ENCODE measurements at places on chromosomes 6 and 20. TPM values are rescaled to one million over a fixed set of nuclear protein-coding genes. Genes with fewer than 3 reads are reported as not detected.

DNA sequence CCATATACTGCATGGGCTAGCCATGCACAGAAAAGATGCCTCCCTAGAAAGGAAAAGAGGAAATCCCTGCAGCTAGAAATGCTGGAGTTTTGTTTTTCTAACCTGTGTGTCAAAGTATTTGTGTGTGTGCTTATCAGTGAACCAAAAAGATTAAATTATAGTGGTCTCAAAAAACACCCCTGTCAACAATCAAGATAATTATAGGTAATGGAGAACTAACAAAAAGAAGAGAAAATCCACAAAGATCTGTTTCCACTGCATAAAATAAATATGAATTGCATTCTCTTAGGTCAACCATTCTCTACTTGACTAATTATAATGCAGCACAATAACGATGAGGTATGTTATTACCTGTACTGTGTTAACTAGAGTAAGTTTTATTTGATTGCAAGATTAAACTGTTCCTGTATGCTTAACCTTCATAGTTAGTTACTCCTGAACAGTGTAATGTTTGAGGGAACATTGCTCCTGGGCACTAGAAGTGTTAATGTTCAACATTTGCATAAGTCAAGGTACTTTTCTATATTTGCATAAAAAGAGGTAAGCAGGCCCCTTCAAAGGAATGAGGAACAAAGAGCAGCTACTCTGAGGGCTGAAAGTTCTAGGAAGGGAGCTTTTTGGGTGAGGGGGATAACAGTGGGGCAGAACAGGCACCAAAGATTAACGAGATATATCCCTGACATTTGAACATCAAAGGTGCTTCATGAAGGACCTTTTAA lies 212.1 kb downstream of the BTBD9 start:
- no peak for DNase-seq

DNA sequence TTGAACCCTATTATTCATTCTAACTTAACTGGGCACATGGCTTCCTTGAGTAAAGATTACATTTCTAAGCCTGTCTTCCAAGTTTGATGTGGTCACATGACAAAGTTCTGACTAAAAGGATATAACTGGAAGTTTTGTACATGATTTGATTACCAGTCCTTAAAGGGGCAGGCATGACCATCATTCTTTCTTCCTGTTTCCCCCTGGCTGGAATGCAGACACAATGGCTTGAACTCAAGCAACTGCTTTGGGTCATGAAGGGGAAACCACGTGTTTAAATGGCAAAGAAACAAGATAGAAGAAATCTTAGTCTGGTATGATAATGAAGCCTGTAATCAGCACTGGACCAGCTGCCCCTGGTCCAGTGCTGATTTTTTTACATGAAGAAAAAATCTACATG lies 15.6 kb upstream of the SHLD1 start:
- no peak for DNase-seq

Gene TMEM244
- not detected for total RNA-seq

DNA sequence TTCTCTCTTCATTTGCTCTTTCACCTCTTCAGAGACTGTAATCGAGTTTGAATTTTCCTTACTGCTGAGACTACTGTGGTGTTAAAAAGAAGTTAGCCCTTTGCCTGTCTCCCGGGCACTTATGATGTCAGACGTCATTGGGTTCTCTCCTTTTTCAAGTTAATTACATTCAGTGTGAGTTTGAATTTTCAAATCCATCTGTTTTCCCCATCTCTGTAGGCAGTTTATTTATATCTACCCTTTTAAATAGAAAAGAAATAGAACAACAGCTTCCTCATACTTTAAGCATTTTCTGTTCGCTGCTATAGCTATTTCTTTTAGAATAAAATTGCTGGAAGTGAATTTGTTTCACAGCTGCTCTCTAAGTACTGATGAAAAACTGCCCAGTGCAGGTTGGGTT lies 81.4 kb downstream of the MCHR2 start:
- DNase-seq = no peak

Gene RARS2
- total RNA-seq = 32.0 TPM

- no peak for DNase-seq
Observed at GRCh38 chr6:1970151-1970561, 275.2 kb downstream of the GMDS start.

Gene VSTM2L
- 1.1 TPM for total RNA-seq

GRCh38 chr6:154471609-154472362 lies 38.7 kb downstream of the CNKSR3 start:
- DNase-seq = no peak

GRCh38 chr6:2188856-2189384 lies 56.5 kb downstream of the GMDS start:
- DNase-seq = no peak

Gene GOPC
- total RNA-seq = 37.2 TPM

DNA sequence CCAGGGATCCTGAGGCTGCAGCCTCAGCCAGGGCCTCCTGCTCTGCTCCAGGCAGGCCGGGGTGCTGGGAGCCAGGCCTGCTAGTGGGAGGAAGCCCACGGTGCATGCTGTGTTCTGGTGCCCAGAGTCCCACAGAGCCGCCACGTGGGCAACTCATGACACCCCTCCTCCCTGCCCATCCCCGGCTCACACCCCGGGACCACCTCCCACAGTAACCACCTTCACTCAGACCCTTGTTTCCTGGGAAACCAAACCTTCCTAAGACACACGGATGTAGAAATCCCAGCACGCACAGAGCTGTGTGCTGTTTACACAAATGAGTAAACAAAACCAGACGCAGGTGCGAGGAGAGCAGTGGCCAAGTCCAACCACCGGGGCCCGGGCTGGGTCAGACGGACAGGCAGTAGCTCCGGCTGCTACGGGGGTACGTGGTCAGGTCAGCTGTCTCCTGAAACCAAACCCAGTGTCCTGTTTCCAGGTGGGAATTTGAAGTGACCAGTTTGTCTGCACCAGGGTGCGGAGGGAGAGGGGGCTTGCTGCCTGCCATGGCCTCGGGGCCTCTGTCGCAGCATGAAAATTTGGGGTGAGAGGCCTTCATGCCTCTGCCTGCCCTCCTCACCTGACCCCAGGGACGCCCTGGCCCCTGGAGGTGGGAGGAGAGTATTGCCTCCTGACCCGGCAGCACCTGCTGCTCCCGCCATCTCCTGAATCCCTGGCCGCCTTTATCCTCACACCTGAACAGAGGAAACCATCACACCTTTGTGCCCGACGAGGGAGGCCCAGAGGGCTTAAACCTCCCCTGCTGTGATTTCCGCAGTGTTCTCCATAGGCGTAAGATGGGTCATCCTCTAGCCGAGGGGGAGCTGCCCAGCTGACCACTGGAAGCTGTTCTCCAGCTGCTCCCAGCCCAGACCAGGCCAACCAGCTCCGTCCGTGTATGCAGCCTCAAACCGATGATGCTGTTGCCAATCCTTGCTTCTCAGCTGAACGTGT lies 52.0 kb upstream of the SMOC2 start:
- no peak for DNase-seq

GRCh38 chr20:13183005-13183404 lies 38.1 kb upstream of the ISM1 start:
- DNase-seq = no peak

Gene BEND6
- not detected for total RNA-seq

DNA sequence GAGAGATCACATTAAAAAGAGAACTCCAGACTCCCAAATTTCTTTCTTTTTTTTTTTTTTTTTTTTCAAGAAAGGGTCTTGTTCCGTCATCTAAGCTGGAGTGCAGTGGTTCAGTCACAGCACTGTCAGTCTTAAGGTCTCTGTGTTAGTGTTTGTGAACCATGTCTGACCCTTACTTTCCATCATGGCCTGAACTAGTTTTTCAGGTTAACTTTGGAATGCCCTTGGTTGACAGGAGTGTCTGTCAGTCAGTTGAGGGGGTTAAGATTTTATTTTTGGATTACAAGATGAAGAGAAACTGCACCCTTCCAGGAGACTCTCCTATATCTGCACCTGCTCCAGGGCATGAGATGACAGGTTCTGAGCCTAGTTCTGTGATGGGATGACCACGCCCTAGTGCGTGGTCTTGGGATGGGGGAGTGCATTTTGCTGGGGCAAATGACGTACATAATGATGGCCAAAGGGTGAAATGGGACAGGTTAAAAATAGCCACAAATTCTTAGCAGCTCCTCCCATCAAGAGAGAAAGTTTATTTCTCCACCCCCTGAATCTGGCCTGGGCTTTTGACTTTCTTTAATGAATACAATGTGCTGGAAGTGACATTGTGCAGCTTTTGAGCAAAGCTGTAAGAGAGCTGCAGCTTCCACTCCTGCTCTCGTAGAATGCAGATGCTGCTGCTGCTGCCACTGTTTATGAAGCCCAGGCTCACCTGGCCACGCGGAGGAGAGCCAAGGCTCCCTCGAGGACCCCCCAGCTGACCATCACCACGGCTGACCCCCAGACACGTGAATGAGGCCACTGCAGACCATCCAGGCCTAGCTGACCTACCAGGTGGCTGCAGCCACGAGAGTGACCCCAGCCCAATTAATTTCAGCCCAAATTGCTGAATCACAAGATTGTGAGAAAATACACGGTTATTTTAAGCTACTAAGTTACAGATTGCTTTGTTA lies 29.7 kb upstream of the FAM50B start:
- DNase-seq = no peak

GRCh38 chr20:63154395-63154794 lies 61.5 kb downstream of the YTHDF1 start:
- no peak for DNase-seq

Gene TAF8
- 19.7 TPM for total RNA-seq

DNA sequence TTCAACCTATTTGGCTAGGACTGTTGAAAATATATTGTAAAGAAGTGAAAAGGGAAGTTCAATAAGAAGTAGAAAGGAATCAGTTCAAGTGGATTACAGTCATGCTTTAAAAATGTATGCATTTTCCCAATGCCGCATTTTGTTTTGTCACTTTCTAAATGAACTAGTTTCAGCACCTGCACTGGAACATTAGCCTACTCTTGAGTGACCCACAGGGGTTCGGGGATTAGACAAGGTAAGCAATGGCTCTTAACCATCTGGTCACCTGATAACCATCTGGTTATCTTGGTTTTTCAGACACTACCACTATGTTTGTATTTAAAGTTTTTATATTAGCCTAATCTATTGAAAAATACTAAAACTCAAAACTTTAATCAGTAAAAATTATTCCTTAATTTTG lies 97.6 kb downstream of the CD164 start:
- DNase-seq = no peak

Gene RAET1E
- not detected for total RNA-seq

DNA sequence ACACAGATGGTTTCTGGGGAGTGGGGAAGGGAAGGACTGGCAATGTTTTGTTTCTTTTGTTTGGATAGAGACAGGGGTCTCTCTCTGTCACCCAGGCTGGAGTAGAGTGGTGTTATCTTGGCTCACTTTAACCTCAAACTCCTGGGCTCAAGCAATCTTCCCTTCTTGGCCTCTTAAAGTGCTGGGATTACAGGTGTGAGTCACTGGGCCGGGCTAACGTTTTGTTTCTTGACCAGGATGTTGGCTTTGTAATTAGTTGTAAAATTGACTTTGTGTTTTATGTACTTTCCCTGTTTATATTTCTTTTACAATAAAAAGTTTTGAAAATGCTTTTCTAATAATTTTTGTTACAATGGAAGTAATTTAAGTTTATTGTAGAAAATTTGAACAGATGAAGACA lies 10.9 kb downstream of the SPATS1 start:
- DNase-seq = no peak

GRCh38 chr20:49560646-49561045 lies 7.3 kb downstream of the PTGIS start:
- no peak for DNase-seq

- DNase-seq = no peak
Observed at GRCh38 chr6:53813801-53814200, 19.0 kb downstream of the LRRC1 start.

DNA sequence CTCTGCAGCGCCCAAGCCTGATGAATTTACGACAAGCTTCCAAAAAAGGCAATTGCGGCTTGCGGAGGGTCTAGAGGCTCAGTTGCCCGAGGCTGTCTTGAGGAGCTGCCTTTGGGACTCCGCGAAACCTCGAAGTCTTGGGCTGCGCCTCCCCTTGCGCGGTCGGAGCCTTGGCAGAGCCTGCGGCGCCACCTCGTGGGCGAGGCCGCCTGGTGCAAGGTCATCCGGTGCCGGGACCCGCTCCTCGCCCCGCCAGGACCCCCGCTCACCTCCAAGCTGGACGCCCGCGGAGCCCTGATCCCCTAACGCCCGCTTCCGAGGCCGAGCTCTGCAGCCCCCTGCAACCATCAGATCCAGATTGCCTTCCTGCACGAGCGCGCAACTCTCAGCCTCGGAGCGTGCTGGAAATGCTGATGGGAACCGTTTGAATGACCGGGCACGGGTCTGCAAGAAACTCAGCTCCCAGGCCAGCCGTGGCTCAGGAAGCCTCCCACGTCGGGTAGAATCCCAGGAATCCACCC lies 14.9 kb upstream of the FAM210B start:
- DNase-seq = no peak

Gene BIRC7
- 0.25 TPM for total RNA-seq

GRCh38 chr6:82602776-82603175 lies 239.2 kb downstream of the TPBG start:
- no peak for DNase-seq

DNA sequence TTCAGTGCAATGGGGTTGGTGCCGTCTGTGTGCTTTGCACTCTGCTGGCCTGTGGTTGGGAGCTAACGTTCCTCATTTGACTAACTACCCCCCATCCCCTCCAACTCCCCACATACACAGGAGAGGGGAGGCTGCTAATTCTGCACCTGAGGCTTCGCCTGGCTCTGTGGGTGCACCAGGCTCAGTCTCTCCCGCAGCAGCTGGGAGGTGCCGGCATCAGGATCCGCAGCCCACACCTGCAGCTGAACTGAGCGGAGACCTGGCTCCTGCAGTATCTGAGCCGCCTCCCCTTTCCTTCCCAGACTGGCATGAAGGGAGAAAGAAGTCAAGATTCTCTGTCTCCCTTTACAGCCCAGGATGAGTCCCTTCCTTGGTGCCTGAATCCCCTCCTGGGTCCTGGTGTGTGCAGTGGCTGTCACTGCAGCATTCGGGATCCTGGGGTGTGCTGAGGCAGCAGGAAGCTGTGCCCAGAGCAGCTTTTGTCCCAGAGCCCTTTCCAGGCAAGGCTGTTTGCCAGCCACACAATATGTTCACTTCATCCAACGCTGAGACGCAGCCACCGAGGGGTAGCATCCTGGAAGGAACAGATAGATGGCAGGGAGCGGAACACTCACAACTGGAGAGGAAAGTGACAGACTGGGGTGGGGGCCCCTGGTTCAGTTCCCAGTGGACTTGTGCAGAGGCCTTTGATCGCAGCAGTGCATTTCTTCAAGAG lies 70.2 kb downstream of the CDH4 start:
- DNase-seq = no peak

GRCh38 chr6:30626484-30627366 lies at the start of gene ATAT1:
Gene ATAT1, plus strand, starts transcription at chr6:30626874.
- peak; percentile 94 for DNase-seq

Gene MAS1
- not detected for total RNA-seq

GRCh38 chr6:134340179-134340975 lies 22.5 kb upstream of the SGK1 start:
- DNase-seq = no peak

- no peak for DNase-seq
Observed at GRCh38 chr20:47765691-47766594, 19.3 kb downstream of the SULF2 start.

DNA sequence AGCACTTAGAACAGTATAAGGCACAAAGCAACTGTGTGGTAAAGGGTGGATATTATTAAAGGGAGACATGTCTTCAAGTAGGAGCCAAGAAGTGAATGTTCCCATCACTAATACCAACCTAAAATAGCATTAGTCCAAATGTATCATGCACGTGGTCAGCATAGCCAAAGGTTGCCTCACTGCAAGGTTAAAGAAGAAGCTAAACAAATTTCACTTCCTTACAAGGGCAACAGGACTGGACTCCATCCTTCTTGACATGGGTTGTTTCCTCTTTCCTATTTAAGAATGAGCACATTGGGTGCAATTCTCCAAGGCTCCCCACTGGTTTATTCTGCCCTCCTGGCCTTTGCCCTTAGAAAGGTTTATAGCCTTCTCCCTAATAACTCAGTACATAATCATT lies 186.7 kb downstream of the PHACTR1 start:
- DNase-seq = no peak
